ENCODE measurements at places on chromosomes 3 and 15.

GRCh38 chr3:129553171-129553570 is 10.2 kb downstream of the H1-8 start:
- DNase-seq: no peak

DNA sequence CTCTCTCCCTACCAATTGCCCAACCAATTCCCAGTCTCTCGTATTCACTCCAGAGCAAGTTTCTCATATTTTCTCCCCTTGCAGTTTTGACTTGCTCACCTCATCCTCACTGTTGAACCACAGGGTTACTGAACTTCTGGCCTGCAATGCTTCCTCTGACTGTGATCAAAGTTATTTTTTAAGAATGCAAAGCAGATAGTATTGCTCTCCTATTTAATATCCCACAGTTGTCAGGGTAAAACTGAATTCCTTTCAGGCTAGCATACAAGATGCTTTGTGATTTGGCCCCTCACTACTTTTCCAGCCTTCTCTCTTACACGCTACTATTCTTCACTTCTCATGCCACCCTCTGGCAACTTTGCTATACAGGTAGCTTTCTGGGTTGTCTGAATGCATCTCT is 80.9 kb downstream of the LRRFIP2 start:
- DNase-seq: no peak

DNA sequence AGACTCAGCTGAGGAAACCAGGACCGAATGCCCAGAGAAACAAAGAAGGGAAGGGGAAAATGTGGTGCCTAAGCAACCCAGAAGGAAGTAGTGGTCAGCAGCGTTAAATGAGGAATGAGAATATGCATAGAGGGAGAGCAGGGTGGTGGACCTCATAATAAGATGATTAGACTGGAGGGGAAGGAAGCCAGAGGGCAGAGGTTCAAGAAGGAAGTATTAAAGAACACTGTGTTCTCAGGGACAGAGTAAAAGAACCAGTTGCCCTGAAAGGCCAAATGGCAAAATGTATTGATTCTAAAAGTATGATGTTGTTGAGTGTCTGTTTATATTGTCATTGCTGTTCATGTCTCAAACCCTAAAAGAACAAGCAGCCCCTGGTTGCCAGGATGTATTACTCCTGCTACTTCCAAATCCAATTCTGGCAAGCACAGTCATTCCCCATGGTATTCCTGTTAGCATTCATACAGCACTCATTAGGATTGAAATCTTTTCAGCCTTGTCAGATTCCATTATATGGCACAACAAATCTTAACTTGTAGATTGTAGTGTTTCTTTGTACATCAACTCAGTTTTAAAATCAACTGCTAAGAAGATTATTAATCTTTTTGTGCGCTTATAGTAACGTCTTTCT is 23.4 kb downstream of the P2RY1 start:
- DNase-seq: no peak

DNA sequence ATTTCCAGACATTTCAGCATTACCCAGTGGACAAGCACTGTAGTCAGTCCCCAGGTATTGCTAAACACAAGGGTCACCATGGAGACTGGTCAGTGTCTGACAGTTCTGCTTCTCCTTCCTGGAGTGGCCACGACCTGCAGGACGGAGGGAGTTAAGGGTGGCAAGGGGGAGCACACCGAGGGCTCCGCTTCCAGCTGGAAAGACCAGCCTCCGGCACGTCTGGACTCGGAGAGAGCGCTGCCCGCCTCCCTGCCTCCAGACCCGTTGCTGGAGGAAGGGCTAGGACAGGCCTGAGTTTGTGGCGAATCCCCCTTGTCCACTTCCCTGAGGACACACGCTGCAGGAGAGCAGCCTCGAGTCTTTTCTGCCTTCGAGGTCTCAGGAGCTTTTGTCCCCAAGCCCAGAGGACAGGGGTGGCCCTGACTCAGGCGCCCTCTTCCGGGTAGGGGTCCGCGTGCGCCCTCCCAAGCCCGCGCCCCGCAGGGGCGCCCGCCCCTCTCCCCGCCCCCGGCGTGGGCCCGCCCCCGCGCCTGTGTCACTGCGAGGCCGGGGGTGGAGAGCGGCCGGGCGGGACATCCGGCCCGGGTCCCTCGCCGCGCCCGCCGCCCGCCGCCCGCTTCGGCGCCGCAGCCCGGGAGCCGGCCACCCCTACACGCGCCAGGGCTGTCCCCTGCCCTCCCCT is at the start of gene CHST14:
Gene CHST14 (plus strand): TSS at position 562 of the 682 bp plus-strand sequence. CDS start 230 bp downstream, outside the sequence.
- peak; percentile 31 for DNase-seq

GRCh38 chr15:99989095-99989494 is 255.9 kb upstream of the LYSMD4 start:
- DNase-seq: no peak

DNA sequence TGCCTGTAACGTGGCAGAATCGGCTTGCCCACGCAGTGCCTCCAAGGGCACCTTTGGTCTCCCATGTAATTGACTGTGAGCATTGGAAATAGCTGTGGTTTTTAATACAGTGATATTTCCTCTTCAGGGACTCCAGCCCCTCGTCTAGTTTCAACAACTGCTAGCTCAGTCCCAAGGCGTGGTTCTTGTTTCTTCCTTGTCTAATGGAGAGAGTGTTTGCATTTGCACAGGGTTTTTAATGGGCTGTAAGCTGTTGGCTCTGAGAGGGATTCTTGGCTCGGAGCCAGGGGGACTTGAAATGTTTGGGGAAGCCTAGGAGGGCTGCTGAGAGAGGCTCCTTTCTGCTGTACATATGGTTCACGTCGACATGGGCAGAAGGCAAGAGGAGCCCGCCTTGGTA is 86.2 kb downstream of the THSD4 start:
- DNase-seq: no peak

- DNase-seq: no peak
Measured at GRCh38 chr15:96037584-96037983, 292.9 kb upstream of the NR2F2 start.

- DNase-seq: no peak
Measured at GRCh38 chr3:64105816-64106215, 82.5 kb upstream of the PSMD6 start.

DNA sequence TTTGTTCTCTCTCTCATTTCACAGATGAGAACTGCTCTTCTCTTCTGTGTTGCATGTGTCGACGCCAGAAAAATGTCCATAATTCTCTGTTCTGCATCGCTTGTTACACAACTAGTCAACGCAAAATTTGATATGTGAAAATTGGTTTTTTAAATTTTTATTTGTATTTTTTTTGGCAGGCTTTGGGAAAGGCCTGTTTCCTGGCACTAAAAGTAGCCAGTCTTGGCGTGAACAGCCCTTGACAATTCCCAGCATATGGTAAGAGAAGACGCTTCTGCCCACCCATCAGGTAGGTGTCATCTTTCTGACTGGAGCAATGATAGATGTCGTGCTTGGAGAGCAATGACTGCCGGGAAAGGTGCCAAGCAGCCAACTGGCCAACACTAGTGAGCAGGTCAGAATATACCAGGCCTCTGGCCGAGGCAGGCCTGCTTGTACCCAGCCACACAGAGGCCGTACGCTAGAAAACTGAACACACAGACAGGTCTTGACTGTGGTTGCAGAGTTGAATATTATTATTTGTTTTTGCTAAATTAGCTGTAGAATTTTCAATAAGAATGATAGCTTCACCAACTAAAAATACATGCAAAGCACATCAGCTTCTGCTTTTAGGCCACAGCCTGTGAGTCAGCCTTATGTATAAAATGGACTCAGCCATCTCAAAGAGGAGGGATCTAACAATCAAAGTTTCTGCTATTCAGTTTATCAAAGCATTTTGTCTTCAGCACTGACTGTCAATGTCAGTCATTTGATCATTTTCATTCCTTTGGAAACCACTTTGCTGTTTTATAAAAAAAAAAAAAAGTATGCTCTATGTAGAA is 837.5 kb downstream of the MCTP2 start:
- no peak for DNase-seq

- peak; percentile 20 for DNase-seq
Measured at GRCh38 chr15:43204016-43204901, 16.6 kb downstream of the EPB42 start.

- DNase-seq: no peak
Measured at GRCh38 chr15:38054488-38054887, 120.0 kb downstream of the TMCO5A start.

GRCh38 chr15:26128611-26129140 is 265.5 kb upstream of the ATP10A start:
- no peak for DNase-seq

DNA sequence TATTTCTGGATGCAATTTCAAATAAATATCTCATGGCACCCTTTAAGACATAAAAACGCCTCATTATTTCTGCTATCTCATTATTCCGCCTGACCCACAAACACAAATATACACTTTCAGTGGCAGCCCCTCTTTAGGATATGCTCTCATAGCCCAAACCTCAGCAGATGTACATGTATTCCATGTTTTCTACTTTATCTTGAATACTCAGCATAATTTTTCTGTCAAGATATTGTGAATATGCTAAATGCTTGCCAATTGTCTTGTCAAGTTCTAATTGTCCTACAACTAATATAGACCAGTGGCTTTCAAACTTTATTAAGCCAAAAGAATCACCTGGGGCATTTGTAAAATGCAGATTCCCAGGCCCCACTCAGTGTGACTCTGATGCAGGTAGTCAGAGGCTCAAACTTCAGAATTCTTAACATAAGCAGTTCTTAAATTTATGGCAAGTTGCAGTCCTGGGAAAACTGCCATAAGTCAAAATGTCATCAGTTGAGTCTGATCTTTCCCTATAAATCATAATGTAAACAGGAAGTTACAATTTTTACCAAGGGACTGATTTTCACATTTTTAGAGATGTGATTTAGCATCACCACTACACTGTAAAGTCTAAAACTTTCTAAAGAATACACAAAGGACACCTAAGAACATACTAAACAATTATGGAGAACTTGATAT is 135.1 kb downstream of the TBL1XR1 start:
- DNase-seq: no peak

- DNase-seq: no peak
Measured at GRCh38 chr3:16319307-16319706, 54.3 kb downstream of the OXNAD1 start.
